ENCODE measurements at places on chromosomes 5 and 9.
A peak's percentile ranks its signal among the peaks of the same experiment; 100 is the strongest.

DNA sequence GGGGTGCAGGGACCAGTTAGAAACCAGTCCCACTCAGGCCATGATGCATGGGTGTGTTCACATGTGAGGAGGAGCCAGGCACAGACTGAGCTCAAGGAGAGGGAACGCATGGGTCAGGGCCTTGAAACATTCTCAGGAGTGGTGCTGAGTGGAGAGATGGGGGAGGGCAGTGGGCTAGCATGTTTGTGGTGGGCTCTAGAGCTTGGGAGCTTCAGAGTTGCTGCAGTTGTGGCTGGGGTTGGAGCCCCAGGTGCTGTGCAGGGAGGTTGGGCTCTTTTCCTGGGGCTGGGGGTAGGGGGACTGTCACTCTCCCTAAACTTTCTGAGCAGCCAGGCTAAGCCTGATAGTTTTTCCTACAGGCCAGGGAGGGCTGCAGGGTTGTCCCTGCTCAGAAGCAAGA lies 95.4 kb downstream of the DAB2IP start:
- DNase-seq: no peak

GRCh38 chr5:11905206-11905605 lies 960 bp upstream of the CTNND2 start:
- no peak for DNase-seq

DNA sequence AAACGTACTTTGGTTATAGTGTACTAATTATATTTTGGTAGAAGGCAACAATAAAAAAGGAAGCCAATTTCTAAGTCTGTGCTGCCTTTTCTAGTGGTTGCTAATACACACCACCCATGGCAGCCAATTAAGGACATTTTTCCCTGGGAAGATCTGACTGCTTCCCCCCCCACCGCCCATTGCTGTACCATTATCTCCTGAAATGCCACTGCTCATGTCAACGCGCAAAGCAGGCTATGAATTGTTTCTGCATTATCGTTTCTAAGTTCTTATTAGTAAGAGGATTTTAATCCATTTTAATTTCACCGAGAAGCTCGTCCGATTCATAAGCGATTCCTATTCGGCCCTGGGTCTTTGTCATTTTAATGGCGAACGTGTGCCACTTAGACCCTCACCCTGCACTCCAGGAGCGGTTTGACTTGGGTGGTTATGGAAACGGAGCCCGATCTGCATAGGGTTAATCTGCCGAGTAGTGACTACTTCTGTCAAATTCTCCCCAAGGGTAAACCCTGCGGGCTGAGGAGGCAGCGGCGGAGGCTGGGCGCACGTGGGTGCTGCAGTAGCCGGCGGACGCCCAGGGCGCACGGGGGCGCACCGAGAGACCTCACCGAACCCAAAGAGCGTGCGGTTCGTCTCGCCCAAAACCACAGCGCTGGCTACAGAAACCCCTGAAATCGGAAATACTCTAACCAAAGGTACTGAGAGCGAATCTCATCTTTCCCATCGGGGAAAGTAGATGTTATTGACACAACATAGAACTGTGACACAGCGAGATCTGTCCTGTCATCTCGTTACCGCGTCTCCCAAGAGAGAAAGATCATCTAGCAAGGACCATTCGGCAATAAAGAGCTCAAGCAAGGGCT lies 55.8 kb upstream of the SHC3 start:
- DNase-seq: no peak

GRCh38 chr5:150409638-150410523 lies 2.8 kb downstream of the CD74 start:
- DNase-seq: peak; percentile 80

DNA sequence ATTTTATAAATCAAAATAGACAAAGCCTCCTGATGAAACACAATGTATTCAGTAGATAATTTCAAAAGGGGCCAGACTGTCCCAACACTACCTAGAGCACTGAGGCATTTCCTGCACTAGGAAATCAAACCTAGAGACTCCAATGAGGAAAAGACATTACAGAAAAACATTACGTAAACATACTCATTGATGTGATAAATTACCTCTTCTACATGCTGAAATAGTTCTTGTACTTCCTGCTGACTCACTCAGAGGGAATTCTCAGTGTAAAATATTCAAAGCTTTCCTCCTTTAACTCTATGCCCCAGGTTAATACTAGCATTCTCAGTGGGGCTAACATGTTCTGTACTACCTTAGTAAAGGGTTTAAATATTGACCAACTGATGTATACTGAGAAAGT lies 178.0 kb downstream of the ESM1 start:
- DNase-seq: no peak

DNA sequence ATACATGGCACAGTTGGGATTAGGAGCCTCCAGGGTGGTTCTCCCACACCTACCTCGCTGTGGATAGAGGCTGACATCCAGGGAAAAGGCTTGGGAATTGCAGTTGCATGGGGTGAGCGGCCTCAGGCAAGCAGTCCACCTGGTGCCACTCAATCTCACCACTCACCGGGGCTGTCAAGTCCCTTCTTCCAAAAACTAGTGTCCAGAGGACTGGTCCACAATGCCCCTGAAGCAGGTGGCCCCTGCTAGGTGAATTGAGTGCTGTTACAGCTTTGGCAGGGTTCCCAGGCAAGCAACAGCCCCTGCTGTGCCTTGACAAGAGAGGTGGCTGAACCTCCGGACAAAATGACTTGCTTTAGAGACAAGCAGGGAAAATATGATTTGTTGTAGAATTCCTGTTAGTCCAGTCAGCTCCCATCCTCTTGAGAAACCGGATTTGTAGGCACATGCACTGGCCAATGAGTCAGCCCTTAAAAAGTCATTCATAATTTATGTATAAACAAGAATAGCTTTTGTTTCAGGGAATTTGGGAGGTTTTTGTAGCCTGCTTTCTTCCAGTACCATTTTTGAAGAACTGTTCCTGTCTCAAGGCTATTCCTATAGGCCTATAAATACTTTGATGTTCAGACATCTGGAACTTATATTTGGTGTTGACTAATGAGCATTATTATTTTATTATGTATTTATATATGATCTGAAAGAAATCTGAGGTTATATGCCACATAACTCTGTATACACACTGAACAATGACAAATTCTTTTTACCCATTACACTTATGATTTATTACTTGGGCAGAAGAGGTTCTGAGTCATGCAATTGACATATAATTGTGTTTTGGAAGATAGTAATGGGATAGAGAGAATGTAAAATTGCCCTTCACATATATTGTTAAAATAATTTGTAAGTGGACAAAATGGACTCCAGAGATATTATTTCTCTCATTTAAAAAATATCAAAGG lies 411.1 kb downstream of the ACTL7B start:
- DNase-seq: no peak

DNA sequence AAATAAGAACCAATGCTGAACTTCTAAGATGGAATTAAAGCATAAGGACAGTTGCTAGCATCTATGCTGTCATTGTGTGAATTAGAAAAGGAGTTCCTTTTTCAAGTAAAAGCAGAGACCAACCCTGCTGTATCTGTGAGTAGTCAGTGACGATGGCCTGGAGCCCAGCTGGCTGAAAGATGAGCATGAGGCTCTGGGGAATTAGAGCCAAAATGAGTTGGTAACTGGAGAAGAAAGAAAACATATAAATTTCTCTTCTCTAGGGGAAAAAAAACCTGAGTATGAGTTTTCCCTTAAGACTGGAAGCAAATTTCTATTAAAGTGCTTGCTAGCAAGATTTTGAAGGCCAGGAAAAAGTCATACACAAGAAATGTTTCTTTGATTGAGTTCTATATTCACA lies 1.6 kb upstream of the SPZ1 start:
- DNase-seq: no peak

DNA sequence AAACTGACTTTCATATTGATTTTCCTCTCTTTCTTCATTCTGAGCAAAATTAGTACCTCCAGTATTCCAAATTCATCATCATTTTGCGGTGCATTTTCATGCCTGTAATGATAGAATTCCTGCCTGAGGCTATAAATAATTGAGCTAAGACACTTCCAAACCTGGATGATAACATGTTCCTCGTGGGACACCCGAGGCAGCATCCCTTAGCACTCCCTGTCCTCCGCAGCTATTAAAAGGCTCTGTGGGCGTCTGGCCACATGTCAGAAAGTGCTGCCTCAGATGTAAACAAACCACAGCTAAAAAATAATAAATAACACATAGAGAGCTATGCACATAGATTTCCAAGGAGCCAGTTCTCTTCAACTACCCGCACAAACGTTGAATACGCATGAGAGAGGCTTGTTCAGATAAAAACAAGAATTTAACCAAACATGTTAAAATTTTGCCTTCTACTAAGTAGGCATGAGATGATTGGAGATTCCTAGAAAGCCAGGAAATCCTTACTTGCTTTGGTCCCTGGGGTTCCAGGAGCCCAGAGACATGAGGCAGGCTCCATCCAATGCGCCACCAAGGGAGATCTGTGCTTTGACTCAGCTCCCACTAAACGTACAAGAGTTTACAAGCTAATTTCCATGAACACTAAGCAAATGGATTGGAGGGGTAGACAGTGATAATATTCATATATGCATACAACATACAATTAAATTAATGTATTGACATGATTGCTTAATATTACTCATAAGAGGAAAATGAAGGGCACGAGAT lies 82.7 kb downstream of the SHC3 start:
- DNase-seq: no peak

DNA sequence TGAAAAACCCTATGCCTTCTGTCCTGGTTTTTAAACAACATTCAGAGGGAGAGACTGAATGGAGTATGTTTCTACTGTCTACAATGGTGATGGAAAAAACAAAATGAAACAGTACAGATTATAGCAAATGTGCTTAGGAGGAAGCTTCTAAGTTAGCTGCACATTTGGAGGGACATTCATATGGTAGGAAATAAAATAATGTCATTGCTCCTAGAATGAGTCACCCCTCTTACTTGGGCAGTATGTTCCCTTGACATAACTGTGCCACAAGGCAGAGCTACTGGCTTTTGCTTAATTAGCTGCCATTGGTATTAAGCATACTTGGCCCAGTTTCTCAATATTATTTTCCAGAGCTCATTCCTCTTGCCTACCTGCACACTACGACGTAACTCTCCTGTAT lies 128.9 kb downstream of the GDNF start:
- DNase-seq: no peak

DNA sequence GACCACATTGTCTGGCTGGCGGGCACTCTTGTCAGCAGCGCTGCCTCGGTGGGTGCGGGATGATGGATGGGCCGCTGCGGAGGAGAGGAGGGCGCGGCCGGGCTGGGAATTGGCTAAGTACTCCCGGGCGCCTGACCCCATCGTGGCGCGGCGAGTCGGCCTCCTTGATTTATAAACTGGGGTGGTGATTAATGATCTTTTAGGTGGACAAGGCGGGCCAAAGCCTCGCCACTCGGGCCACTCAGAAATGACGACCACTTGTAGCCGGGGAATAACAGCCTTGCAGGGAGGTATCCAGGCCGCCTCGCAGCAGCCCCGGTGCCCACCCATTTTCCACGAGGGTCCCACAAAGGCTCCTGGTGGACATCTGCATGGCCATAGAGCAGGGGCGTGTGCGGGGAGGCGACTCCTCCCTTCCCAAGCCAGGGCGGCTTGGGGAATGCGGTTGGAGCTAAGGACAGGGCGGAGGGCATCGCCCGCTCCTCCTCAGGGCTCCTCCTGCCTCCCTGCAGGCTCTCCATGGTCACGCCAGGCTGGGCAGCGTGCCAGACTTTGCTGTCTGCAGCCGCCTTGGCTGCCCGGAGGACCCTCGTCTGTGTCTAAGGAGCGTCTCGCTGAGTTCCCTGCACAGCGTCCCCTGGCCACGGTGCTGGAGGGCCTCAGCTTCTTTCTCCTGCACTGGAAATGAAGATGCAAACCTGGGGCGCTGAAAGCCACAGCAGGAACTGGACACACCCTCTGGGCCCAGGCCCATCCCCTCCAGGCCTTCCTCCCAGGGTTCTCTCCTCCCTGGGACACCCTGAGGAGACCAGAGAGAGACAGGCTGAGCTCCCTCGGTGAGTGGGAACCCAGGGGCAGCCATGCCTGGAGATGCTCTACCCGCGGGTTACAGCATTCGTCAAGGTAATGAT lies 287.4 kb upstream of the IRX4 start:
- no peak for DNase-seq

- DNase-seq: no peak
Measured at GRCh38 chr5:55575815-55576583, 41.2 kb upstream of the PLPP1 start.
